Cerebellar nuclear complex (tissue), 1 donor: ENCODE measurements at places on chromosomes 2 and 18.

- no peak for DNase-seq
Measured at GRCh38 chr2:221505605-221506004, 66.5 kb downstream of the EPHA4 start.

- DNase-seq, result no peak
Measured at GRCh38 chr18:11398625-11399024, 210.8 kb upstream of the SLC35G4 start.

DNA sequence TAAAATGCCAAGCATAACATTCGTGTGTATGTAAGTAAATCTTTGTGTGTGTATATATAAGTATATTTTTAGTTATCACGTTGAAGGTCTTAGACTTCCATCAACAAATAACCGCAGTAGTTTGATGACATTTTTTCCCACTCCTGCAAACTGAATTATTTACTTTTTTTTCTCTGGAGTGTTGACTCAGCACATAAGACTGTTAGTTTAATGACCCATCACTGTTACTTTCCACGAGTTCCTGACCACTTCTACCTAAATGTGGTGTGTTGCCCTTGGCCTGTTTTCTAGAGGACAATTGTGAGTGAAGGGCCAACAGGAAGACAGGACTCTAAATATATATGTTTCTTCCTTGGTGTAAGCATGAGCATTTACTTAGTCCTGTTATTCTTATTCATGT lies 71.3 kb upstream of the TXNDC2 start:
- DNase-seq, result no peak

GRCh38 chr2:225466891-225467604 lies 67.5 kb downstream of the NYAP2 start:
- no peak for DNase-seq

- peak; percentile 51 for DNase-seq
Measured at GRCh38 chr2:196586511-196586991, 53.0 kb upstream of the CCDC150 start.

DNA sequence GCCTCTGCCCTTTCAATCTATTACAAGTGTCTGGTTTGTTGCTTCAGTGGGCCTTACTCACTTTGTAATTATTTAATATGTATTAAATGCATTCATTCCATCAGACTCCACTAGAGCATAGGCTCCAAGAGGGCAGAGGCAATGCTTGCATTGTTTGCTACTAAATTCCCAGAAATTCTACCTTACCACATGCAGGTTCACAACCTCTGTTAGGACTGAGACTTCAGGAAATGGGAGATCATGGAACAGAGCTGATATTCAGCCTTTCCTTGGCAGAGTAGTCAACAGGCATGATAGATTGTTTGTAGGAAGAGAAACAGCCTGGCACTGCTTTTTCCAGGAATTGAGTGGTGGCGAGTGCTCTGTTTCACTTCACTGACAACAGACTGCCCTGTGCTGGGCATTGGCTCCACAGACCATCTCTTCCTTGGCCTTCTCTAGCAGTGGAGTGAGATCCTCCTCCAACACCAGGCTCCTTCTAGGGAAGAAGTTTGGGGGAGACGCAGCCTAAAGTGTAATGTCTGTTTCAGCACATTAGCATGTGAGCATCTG lies 6.2 kb upstream of the MATN3 start:
- DNase-seq, result no peak

GRCh38 chr2:95058466-95058988 lies 33.0 kb downstream of the MAL start:
- DNase-seq, result no peak

DNA sequence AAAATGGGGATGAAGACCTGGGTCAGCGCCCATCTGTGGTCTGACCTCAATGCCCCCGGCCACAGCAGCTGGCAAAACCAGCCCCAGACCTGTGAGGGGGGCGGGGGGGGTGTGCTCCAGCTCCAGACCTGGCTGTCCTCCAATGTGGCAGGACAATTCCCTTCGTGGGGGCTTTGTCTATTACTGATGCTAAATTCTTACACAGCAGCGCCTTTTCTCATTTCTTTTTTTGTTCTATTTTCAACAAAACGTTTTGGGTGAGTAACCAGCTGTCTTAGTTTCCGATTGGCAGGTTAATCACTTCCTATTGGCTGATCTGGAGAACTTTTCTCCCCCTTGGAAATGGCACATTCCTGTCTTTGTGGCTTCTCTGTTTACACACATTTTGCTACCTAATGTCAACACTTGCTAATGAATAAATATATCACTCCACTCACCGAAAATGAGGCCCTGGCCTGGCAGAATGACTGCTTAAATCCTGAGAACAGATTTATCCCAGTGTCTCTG lies 4.4 kb downstream of the SMAD7 start:
- no peak for DNase-seq

- DNase-seq, result no peak
Measured at GRCh38 chr18:63199743-63200241, 119.8 kb downstream of the BCL2 start.

DNA sequence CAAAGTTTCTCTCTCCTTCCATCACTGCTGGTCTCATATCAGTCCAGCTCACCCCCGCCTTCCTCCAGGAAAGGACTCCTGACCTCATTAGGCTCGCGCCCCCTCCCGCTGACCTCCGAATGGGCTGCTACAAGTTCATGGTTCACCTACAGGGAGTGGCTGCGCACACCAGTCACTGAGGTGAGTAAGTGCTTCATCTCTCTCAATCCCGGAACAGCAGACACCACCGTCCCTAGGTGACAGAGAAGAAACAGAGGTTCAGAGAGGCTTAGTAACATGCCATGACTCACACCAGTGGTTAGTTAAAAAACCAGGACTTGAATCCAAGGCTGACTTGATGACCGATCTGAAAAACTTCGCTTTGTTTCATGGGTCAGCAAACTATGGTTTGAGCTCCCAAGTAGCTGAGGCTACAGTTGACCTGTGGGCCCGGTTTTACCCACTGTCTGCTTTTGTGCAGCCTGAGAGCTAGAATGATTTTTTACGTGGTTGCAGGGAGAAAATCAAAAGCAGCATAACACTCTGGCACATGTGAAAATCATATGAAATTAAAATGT lies 42.0 kb downstream of the ZFP36L2 start:
- no peak for DNase-seq

- no peak for DNase-seq
Measured at GRCh38 chr2:218547978-218548377, 20.2 kb downstream of the USP37 start.

DNA sequence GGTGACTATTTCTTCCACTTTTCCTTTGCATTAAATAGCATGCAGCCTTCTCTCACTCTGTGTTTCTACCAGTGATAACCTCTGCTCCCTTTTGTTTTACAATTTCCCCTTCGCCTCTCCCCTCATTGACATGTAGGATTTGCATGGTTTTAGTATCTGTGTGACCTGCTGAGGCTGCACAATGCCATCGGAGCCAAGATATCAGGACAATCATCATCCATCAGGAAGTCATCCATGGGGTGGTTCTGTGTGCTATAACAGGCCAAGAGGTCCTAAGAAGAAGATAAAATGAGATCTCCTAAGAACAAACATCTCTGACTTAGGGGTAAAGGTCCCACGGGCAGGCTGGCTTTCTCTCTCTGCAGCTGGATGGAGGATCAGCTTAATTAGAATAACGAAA lies 65.6 kb downstream of the EHD3 start:
- DNase-seq, result no peak

DNA sequence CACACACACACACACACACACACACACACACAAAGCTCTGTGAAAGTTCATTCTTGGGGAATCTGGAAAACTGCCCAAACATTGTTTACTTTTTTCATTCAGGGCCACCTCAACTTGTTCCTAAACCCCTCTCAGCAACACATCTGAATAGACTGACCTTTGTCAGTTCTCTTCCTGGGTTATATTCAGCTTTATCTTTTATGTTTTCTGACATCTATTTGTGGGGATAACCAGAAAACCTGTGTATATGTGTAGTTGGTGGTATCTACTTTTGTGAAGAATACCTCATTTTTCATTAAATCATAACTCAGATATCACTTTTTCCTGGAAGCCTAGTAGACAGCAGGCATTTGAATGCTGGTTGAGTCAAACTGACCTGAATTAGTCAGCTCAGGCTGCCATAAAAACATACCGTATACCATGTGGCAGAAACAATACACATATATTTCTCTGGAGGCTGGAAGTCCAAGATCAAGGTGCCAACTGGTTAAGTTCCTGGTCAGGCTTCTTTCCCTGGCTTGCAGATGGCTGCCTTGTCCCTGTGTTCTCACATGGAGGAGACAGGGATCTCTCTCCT lies 11.0 kb upstream of the RNF144A start:
- no peak for DNase-seq

DNA sequence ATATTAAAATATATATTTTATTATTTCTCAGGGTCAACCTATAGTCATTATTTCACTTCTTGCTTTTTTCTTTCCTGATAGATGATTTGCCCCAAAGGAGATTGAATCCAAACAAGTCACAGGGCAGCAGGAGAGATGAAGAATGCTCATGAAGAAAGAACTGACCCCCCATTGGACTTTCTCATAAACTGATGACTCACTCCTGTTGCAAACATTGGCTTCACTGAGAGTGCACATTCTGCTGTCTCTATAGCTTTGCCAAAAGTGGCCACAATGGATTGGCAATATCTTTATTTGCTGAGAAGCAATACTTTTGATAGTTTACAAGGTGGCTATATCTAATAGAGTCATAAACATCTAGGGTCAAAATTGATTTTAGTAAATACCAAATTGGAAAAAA lies 55.9 kb upstream of the ZNF385B start:
- DNase-seq, result no peak

DNA sequence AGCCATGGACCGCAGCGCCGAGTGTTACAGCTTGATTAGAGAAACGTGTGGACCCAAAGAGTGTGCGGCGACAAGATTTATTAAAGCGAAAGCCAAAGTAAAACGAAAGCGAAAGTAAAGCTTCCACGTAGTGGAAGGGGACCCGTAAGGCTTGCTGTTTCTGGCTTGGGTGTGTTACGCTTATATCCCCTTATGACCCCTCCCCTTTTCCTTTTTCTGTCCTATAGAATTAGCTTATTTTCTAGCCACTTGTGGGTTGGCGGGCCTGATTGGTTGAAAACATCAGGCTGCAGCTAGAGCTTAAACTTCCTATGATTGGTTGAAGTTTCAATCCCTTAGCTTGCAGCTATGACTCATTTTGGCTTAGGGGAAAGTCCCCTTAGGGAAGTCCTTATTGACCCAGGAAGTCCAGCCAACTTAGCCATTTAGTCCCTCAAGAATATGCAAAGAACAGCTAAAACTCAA lies 969.7 kb downstream of the DCDC2C start:
- no peak for DNase-seq

- DNase-seq, result no peak
Measured at GRCh38 chr2:105872142-105872728, 127.5 kb downstream of the NCK2 start.

GRCh38 chr2:76009484-76009883 lies 298.8 kb upstream of the GCFC2 start:
- DNase-seq, result no peak

DNA sequence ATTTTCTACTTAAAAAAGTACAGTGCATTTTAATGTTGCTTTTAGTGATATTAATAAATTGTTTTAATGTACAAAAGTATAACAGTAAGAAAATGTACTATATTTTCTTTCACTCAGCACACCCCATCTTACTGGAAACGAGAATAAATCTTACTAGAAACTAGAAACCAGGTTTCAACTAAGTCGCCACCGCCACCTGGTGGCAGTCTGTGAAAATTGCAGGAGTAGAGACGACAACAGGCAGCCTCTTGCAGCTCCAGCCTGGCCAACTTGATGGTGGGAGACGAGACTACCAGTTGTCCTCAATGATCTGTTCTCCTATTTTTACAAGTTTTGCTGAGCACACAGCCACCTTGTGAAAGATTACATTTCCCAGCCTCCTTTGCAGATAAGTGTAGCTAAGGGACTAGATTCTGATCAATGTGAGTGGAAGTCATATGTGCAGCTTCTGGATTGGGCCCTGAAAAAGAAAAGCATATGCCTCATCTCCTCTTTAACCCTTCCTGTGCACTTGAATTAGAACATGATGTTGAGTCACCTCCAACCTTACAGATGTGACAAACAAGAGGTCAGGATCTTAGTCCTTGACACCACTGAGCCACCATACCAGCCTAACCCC lies 8.7 kb downstream of the OTOF start:
- DNase-seq, result no peak

DNA sequence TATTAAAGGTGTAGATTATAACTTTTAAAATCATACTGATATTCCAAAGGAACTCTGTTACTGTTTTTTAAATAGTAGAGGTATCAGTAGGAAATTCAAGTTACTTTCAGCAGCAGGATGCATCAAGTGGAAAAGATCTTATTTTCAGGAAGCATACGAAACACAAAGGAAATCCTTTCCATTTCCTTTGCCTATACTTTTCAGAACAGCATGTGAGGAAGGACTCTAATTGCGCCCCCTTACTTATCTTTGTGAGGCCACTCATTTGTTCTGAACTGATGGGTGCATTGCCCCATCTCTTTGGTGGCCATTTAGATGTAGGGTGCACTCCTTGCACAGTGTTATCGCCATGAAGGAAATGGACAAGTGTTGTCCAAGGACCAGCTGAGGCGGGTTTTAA lies 145.3 kb downstream of the BABAM2 start:
- DNase-seq, result no peak

DNA sequence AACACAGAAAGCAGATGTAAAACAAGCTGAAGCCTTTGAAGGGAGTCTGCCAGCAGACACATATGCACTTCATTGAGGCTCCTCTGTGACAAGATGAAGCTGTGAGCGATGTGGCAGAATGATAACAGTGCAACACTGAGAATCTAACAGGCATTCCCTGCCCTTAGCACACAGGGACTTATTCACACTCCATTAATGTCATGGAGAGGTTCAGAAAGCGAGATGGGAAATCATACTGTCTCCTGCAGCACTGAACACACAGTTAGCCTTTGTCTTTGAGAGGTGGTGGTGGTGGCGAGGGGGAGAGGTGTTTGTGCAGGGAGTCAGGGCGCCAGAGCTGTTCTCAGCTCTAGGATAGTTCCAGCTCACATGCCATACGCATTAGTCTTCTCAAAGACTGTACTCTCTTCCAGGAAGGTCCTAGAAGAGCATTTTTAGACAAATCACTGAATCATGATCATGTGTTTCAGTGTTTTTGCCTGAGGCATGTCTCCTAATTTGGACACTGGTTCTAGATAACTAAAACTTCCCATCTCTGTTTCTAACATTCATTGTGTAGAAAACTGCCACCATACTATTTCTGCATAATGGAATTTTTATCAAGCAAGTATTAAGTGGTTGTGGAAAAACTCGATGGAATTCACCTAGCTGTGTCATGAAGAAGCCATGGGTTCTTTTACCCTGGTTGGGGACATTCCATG lies 93.5 kb upstream of the ITGB6 start:
- no peak for DNase-seq

- no peak for DNase-seq
Measured at GRCh38 chr2:131121464-131121863, 16.3 kb downstream of the PLEKHB2 start.

GRCh38 chr2:73406996-73407395 lies 21.4 kb downstream of the ALMS1 start:
- DNase-seq, result no peak

GRCh38 chr2:210814251-210815025 lies 258.0 kb downstream of the CPS1 start:
- no peak for DNase-seq

- no peak for DNase-seq
Measured at GRCh38 chr2:119490106-119490505, 34.2 kb downstream of the SCTR start.
